Kidney tubule cell (primary cell): ENCODE measurements at places on chromosomes 2 and 18.

- peak; percentile 64 for DNase-seq
Measured at GRCh38 chr2:96174251-96175144, 29.3 kb upstream of the DUSP2 start.

DNA sequence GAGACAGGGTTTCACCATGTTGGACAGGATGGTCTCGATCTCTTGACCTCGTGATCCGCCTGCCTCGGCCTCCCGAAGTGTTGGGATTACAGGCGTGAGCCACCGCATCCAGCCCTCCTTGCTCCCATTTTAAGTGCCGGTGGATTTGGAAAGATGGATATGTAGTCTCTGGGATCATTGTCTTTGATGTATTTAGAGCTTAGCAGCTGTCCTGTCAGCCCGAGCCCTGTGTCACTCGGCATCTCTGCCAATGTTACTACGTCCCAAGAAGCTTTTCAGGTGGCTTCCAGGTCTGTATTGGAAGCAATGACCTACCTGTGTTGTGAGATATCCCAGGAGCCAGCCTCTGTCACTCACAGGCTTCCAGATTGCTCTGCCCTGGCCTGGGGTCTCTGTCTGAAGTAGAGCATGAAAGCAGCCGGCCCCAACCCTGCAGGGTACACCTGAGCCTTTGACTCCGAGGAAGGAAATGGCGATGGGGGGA lies 35.3 kb downstream of the MAP4K4 start:
- DNase-seq, result no peak

- DNase-seq, result no peak
Measured at GRCh38 chr2:18845854-18846445, 256.6 kb upstream of the NT5C1B start.

DNA sequence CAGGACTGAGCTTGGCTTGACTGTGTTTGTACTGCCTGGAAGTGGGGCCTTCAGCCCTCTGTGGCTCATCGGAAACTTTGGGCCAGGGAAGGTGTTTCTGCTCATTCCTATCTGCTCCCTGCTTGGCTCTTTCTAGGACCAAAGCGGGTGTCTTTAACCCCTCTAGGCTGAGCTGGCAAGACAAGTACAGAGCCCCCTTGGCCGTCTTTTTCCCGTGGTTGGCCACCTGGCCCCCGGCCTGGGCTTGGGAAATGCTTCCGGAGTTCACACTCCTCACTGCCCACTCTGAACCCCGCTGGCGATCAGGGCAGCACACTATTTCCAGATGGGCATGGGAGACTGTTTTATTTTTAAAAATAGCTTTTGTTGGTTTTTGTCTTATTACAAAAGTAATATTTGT lies 243.0 kb downstream of the DYSF start:
- no peak for DNase-seq

GRCh38 chr2:7646661-7647060 lies 729.4 kb downstream of the RNF144A start:
- DNase-seq, result no peak

DNA sequence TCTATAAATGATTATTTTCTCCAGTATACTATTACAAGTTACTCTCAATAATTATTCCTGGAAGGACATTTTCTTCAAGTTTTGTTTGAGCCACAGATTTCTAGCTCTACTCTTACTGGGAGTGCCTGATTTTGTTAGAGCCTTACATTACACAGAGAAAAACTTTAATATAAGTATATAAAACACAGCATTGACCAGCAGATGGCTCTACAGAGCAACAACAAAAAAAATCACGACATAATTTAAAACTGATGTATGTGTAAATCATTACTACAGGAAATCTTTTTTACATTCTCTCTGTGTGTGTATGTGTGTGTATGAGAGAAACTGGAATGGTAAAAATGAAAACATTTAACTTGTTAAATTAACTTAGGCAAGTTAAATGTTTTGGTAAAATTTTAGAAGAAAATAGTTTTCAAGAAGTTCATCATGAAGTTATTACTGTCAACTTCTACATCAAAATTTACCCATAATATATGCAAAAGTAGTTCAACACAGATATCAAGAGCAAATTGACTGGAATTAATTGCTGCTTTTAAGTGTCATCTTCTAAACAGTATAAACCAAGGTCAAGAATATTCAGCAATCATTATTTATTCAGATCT lies 103.3 kb downstream of the MDH1 start:
- peak; percentile 69 for DNase-seq

GRCh38 chr2:149928011-149928410 lies 340.4 kb upstream of the MMADHC start:
- no peak for DNase-seq
